ENCODE measurements at places on chromosomes 12 and 14.

DNA sequence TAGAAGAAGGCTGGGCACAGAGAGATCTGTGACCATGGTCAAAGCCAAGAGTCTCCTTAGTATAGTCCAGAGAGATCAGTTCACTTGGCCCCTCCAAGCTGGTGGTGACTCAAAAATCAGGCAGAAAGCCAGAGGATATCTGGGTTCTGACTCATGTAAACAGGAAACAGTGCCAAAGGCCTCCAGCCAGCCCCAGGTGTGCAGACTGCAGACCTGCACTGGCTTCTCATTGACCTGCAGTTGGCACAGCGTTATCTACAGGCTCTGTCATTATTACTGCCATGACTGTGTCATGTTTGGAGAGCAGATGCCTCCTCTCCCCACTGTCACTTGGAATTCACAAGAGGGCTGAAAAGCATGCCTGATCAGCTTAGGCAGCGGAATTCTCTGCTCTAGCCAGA is 295.7 kb upstream of the PRKD1 start:
- no peak for DNase-seq

DNA sequence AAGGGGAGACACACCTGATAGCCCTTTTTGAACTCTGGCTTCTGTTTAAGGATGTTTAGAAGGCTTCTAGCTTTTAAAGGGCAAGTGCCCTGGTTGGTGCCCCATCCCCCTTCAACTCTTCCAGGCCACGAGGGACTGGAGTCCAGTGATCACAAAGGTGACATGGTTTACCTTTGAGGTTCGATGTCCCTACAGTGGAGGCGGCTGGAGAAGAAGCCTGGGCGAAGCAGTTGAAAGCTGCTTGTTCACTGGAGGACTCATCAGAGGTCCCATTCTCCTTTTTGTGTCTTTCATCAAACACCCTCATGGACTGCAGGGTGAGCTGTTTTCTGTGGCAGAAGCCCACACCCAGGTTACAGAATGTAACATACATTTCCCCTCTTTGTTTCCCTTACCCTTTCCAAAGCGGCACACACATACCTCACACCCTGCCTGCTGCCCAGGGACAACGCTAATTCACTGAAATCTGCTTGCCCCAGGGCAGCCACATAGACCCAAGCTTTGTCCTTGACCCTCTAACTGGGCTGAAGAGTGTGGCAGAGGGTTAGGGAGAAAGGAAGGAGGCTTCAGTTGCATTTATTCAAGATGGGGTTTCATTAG is 7.7 kb downstream of the TBX3 start:
- DNase-seq = no peak

- DNase-seq = no peak
These were observed 1353.9 kb downstream of the AACS start for GRCh38 chr12:126419131-126419530.

- DNase-seq = peak; percentile 76
These were observed 126.1 kb downstream of the GCH1 start for GRCh38 chr14:54776361-54777001.

DNA sequence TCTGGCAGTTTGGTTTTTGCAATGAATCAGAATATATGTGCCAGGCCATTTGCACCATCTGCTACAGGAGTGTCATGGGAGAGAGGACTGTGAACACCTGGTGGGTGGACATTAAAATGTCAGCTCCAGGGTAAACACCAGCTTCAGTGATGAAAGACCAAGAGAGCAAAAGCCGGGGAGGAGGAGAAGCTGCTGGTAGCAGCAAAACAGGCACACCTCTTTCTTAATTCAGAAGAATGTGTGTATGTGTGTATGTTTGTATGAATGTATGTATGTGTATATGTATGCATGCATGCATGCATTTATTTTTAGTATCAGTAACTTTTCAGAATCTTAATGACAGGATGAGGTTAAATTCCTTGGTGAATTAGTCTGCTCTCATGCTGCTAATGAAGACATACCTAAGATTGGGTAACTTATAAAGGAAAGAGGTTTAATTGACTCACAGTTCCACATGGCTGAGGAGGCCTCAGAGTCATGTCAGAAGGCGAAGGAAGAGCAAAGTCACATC is 357.4 kb upstream of the PRICKLE1 start:
- no peak for DNase-seq

GRCh38 chr14:99889268-99889667 is 96.1 kb downstream of the EML1 start:
- DNase-seq = no peak

DNA sequence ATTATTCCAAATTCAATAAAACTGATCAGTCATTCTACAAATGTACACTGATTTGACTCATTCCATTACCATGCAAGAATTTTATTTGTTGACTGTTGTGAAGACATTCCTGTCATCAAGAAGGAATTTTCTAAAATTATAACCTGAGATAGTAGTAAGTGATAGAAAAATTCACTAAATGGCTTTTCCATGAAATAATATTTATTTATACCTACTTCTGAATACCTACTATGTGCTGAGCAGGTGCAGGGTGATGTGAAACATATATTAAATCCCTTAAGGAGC is 841.7 kb downstream of the NRXN3 start:
- DNase-seq = no peak

All from stimulated activated CD4-positive, alpha-beta T cell treated with anti-CD3 and anti-CD28 coated beads, Interleukin-4, amount 100 ng/mL, for 4 hours (primary cell).